HT1080 (cell line): ENCODE measurements at places on chromosomes 12 and 14. TPM values are rescaled to one million over a fixed set of nuclear protein-coding genes. Genes with fewer than 3 reads are reported as not detected.
A peak's percentile ranks its signal among the peaks of the same experiment; 100 is the strongest.

DNA sequence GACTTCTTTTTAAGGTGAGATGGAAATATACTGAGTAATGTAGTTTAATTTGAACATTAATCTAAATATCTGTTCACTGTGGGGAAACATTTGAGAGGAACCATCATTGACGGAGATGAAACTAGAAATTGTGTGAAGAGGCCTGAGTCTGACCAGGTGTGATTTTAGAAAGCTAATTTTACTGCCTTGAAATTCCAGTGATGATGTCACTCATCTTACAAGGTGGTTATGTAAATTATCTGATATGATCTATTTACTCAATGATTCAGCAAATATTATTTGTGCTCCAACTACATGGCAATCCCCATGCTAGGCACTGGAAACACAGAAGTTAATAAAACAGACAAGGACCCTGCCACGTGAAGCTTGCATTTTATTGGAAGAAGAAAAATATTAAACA is 435.7 kb upstream of the DCN start:
- no peak for DNase-seq

GRCh38 chr14:50452979-50453705 is 56.5 kb upstream of the CDKL1 start:
- peak; percentile 81 for DNase-seq

MYH7 gene
- total RNA-seq = not detected in 2 replicates

DNA sequence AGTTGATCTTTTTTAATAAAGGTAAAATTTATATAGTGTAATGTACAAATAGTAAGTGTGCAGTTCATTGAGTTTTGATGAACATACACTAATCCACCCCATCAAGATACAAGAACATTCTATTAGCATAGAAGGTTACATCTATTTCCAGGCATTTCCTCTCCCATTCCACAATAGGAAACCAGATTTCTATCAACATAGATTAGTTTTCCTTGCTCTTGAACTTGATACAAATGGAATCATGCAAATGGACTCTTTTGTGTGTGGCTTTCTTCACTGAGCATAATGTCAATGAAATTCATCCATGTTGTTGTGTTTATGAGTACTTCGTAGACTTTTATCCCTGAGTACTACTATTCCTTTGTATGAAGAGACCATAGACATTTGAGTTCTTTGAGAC is 10.8 kb downstream of the STYX start:
- DNase-seq = no peak

DNA sequence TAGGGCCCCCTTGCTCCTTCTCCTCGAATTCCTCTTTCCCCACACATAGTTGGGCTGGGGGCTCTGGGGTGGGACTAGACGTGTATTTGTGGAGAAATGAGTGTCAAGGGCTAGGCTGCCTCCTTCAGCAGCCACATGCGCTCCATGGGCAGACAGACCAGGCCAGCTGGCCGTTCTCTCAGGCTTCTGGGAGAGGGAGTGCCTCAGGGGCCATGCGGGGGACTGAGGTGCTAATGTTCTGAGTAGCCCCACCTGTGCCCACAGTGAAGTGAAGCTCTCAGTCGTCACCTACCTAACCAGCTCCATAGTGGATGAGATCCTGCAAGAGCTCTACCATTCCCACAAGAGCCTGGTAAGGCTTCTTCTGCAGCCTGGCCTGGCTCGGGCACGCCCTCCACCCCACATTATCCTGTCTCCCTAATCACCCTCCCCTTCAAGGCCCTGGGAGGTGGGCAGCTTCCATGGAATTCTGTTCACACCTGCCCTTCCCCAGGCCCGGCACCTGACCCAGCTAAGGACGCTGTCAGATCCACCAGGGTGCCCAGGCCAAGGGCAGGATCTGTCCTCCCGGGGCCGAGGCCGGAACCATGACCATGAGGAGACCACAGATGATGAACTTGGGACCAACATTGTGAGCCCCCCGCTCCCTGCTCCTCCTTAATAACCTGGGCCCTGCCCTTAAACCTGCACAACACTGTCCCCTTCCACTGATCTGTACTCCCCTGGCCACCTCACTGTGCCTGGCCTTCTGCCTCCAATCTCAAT is 9.0 kb upstream of the CPNE6 start:
- no peak for DNase-seq
